ENCODE measurements at places on chromosomes 6 and 20.

- DNase-seq = no peak
Observed at GRCh38 chr20:4375881-4376280, 345.8 kb upstream of the PRND start.

- DNase-seq = no peak
Observed at GRCh38 chr6:45098256-45098655, 229.9 kb upstream of the RUNX2 start.

DNA sequence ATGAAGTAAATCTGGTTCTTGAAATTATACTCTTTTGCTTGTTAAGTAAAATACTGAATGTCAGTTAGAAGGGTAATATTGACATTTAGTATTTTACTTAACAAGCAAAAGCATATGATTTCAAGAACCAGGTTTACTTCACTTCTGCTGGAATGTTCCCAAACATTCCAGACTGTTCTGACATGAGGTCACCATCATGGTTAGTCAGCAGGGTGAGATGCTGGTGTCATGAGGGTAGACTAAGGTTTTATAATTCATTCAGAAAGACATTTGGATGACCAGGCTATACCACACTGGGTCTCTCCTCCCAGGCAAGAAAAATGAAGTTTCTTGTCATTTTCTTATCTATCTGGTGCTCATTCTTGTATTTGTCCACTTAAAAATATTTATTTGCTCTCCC is 414.4 kb upstream of the MMS22L start:
- no peak for DNase-seq

DNA sequence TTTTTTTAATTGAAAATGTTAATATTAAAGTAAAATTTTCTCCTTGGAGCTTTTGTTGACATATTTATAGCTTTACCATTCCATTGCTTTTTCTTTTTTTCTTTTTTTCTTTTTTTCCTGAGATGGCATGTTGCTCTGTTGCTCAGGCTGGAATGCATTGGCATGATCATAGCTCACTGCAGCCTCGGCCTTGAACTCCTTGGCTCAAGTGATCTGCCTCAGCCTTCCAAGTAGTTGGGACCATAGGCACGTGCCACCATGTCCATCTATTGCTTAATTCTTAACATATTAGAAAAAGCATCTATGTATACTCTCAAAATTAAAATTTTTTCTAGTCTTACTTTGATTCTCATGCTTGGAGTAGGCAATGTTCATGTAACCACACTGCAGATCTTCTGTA is 43.0 kb downstream of the RALGAPB start:
- no peak for DNase-seq

- no peak for DNase-seq
Observed at GRCh38 chr6:78749326-78749725, 118.0 kb upstream of the IRAK1BP1 start.

DNA sequence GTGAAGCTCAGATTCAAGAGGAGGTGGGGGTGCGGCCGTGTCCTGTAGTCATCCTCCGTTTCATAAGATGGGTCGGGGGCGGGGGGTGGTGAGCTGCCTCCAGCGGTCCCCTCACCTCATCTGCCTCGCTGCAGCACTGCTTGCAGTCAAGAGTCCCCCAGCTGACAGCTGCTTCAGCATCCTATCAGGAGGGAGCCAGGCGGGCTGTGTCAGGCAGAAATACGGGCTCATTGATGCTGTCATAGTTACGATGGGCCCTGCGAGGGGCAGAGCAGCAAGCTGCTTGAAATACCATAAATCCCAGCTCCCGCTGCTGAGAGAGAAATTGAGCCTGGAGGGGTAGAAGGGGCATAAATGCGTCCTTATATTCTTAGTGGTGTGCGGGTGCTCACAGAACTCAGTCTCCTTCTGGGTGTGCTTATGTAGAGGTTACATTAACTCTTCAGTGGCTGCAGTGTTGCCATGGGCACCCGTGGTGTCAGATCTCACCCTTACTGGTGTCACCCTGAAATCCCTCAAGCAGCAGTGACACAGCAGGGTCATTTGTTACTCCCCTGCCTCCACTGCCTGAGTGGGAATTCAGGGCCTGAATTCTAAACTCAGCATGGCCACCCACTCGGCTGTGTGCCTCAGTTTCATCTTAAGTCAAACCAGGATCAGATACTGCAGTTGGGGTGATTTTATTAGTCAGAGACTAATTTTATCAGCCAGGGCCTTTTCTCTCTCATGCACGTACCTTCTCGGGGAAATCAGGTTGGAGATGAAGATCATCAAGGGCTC is 21.8 kb downstream of the CCDC167 start:
- DNase-seq = no peak

DNA sequence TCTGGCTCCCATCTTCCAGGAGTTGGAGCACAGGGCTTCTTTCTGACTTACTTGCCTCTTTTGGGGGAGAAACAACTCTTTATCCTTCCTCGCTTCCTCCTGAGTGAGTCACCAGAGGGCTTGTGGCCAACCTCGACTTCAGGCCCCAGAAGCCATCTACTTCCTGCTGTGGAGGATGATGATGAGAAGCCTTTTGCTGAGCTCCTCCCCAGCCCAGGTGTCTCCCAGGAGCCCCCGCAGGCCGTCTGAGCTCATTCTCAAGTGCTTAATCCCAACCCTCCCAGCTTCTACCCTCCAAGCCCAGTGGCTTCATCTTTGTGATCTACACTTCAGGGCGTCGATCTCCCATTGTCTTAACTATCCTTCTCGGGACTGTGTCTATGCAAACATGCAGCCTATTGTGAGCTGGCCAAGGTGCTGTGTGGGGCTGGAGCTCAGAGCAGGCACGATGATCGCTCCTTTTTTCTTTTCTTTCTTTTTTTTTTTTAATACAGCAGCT is 27.9 kb downstream of the SDCBP2 start:
- peak; percentile 66 for DNase-seq

DNA sequence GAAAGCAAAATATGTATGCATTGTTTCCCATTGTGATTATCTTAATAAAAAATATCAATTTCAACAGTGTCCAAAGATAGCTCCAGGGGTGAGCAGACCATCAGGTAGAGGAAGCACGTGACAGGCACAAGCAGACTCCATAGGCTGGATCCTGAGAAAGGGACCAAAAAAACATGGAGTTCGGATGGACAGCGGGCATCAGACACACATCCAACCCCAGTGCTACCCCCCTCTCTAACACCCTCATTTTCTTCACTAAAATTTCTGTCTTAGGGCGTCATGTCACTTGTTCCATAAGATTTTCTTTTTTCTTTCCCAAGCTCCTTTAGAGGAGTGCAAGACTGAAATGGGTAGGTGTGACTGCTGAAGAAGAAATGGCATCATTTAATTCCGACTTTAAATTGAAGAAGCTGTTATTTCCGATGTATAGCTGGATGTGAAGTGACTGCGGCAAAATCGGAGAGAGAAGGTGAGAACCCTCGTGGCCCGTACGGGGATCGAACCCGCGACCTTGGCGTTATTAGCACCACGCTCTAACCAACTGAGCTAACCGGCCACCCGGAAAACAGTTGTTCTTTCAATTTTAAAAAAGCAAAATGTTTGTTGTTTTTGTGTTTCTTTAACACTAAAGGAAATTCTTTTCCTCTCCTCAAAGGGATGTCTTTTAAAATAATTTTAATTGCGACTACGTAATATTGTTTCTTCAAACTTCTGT is 10.3 kb upstream of the PRSS16 start:
- DNase-seq = peak; percentile 78

GRCh38 chr6:12666886-12667285 is 49.7 kb upstream of the PHACTR1 start:
- no peak for DNase-seq

- DNase-seq = no peak
Observed at GRCh38 chr20:12942123-12942522, 66.6 kb upstream of the SPTLC3 start.

GRCh38 chr20:37442986-37443385 is 78.1 kb upstream of the NNAT start:
- DNase-seq = no peak

DNA sequence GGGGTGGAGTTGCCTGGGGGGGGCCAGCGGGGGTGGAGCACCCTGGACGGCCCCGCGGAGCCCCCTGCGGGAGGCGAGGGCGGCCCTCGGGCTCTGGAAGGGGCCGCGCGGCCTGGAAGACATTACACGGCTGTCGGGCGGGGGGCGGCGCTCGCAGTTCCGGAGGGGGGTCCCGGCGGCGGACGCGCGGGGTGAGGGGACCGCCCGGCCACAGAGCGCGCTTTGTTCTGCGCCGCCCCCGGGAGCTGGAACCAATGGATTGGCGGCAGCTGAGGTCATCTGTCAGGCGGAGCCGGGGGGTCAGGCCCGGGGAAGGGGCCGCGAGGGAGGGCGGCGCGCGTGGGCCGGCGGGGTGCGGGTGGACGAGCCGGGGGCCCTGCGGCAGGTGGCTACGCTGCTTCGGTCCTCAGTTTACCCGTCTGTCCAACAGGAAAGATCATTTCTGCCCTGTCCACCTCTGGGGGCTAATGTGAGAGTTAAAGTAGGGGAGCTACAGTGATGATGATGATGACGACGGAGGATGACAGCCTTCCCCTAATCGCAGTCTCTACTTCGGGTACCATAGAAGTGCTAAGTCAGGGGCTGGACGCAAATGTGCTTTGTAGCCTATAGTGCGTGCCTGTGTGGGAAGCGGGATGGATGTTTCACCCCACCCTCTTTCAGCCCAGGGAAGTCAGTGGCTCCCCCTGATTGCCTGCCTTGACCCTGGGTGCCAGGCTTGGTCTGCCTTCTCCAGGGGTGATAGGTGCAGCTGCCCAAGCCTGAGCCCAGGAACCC is 10.4 kb downstream of the SRXN1 start:
- DNase-seq = no peak

GRCh38 chr6:34514593-34515472 is 41.3 kb downstream of the SPDEF start:
- DNase-seq = no peak

- no peak for DNase-seq
Observed at GRCh38 chr6:117506180-117506835, 23.8 kb downstream of the DCBLD1 start.

GRCh38 chr6:128491610-128492206 is 28.7 kb downstream of the PTPRK start:
- DNase-seq = no peak

GRCh38 chr6:45959534-45960145 is 56.0 kb downstream of the CLIC5 start:
- DNase-seq = no peak

DNA sequence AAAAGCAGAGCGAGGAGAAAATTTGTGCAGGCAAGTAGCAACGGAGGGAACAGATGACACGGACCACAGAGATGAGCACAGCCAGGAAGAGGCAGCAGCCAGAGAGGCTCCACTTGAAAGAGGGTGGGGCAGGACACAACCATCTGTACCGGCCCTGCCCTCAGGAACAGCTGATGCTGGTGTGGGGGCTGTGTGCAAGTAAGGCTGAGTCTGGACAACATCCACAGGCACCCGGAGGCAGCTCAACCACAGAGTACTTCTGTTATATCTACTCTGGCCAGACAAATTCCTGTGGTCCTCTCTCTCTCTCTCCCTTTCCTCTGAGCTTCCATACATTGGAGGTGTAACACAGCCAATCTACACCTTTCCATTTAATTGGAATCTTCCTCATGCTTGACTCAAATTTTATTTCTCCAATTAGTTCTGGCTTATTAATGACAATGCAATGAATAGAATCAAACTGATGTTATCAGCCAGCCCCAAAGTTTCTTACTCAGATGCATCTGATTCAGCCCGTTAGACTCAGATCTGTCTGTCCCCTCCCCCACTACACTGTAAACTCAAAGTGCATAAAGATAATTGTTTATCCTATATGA is 24.9 kb downstream of the KIF13A start:
- no peak for DNase-seq

DNA sequence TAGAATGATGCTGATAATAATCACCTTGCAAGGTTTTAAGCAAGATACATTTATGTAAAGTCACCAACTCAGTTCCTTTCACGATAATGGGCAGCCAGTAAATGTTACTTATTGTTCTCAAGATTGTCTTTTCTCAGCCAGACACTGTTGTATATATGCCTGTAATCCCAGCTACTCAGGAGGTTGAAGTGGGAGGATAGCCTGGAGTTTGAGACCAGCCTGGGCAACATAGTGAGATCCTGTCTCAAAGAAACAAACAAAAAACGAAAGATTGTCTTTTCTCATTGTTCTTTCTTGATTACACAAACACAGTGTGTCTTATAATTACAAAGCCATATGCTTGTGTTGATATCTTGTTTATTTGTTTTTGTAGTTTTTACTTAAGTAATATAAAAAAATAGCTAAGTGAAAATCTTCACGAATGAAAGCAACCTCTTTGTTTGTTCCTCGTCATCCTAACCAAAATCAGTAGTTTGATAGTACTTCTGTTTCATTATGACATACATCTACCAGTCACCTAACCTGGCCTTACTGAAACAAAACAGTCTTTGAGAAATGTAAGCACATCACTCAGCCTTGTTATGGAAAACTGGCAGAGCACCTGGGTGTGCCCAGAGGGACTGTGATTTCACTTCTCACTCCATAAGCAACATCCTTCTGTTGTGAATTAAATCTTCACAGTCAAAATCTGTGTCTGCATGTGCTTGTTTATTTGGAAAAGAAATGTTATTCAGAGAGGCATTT is 436.2 kb upstream of the SOX4 start:
- no peak for DNase-seq

DNA sequence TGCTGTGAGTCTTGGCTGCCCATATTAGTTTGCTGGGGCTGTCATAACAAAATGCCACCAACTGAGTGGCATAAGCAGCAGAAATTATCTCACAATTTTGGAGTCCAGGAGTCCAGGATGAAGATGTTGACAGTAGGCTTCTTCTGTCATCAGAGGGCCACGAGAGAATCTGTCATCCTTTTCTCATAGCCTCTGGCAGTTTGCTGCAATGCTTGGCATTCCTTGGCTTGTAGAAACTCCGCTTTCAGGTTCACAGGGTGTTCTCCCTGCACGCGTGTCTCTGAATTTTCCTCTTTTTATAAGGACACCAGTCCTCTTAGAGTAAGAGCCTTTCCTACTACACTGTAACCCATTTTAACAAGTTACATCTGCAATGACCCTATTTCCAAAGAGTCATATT is 838.4 kb downstream of the TFAP2A start:
- DNase-seq = no peak

- no peak for DNase-seq
Observed at GRCh38 chr6:158556113-158556512, 3.8 kb upstream of the TMEM181 start.

GRCh38 chr20:3927486-3928291 is 38.5 kb downstream of the PANK2 start:
- no peak for DNase-seq

DNA sequence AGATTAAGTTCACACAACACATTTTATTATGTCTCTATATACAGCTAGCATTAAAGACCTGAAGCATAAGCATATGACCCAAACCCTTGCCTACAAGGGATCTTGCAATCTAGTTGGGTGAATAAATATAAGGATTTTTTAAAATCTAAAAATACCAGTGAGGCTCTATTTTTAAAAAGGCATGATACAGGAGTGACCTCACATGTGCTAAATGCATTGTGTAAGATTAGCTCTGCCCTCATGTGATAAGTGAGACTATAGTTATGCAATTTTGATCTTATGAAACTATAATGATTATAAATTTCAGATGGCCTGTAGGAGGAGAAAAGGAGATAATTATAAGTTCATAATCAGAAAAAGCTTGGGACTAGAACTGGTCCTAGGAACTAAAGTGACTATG is 451.0 kb upstream of the MAN1A1 start:
- no peak for DNase-seq

GRCh38 chr6:45697605-45698004 is 318.1 kb downstream of the CLIC5 start:
- no peak for DNase-seq

- peak; percentile 67 for DNase-seq
Observed at GRCh38 chr20:46011631-46012482, 3.1 kb downstream of the MMP9 start.

- no peak for DNase-seq
Observed at GRCh38 chr6:33075568-33076405, at the start of gene HLA-DPB1. HLA-DPB1 (plus strand) TSS chr6:33075990; CDS start chr6:33076042, 52 bp downstream.
